ENCODE measurements at places on chromosomes 2 and 18. TPM values are rescaled to one million over a fixed set of nuclear protein-coding genes. Genes with fewer than 3 reads are reported as not detected.

- H3K27me3 ChIP-seq = no peaks in the 10 kb centered on the region
- no peak for DNase-seq
- H3K4me3 ChIP-seq = peak overlapping the region; percentile 73
Measured at GRCh38 chr18:12287131-12287681, 20.8 kb upstream of the TUBB6 start.

- no peak overlapping the region for H3K4me3 ChIP-seq
- no peaks in the 10 kb centered on the region for H3K36me3 ChIP-seq
Measured at GRCh38 chr18:6731222-6731596, 1.7 kb downstream of the ARHGAP28 start.

Gene DNAH7
- 0.89 TPM for total RNA-seq

DNA sequence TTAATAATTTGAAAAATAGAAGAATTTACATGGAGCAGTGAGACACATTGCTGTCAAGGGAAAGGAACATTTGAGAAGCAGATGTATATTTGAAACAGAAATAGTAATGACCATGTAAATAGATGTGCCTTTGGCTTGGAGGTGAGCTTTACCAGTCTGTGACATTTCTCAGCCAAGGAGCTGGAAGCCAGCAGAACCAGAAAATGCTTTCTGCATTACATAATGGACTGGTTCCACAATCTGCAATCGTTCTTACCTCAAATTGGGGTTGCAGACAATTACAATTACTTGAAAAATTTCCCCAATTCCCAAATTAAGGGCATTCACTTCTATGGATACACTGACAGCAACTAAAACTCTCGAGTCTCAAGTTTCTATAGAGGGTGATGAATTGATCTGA lies 59.7 kb downstream of the HNMT start:
- H3K36me3 ChIP-seq = no peaks in the 10 kb centered on the region
- no peaks in the 10 kb centered on the region for H3K4me1 ChIP-seq
- no peak overlapping the region for H3K27ac ChIP-seq

- H3K36me3 ChIP-seq = no peaks in the 10 kb centered on the region
- peak; percentile 41 for DNase-seq
- no peak overlapping the region for H3K4me3 ChIP-seq
- no peaks in the 10 kb centered on the region for H3K4me1 ChIP-seq
- H3K27me3 ChIP-seq = no peaks in the 10 kb centered on the region
Measured at GRCh38 chr2:46510598-46511177, 31.3 kb downstream of the TMEM247 start.

Gene DTNA
- 14.5 TPM for total RNA-seq

DNA sequence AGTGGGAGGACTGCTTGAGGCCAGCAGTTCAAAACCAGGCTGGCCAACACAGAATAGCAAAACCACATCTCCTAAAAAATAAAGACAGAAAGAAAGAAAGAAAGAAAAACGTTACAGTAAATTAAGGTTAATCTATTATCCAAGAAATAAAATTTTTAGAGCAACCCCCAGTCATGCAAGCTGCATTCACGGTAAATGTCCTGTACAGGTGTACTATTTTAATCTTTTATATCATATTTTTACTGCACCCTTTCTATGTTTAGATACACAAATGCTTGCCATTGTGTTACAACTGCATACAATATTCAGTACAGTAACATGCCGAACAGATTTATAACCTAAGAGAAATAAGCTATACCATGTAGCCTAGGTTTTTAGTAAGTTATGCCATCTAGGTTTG lies 6.0 kb downstream of the PDIA6 start:
- peaks cover 17% of the 10 kb centered on the region for H3K4me1 ChIP-seq
- H3K27me3 ChIP-seq = no peaks in the 10 kb centered on the region
- no peak overlapping the region for H3K4me3 ChIP-seq
- H3K36me3 ChIP-seq = peaks cover 10% of the 10 kb centered on the region
- no peak overlapping the region for H3K27ac ChIP-seq

DNA sequence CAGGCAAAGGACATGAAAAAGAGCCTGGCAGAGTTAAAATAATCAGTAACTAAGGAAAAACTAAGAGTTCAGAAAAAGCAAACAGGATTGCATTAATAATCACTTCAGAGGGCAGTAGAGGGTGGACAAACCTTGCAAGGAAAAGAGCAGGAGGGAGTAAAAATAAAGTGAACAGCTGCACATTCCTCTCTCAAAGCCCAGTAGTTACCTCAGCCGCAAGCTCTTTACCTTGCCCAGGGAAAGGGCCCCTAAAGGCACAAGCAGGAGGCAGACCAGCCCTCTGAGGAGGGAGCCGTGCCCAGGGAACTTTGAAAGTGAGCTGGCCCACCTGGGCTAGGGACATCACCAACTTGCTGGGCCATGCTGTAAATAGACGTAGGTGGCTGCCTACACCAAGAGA lies 196.9 kb downstream of the C1D start:
- no peak overlapping the region for H3K4me3 ChIP-seq
- peaks cover 21% of the 10 kb centered on the region for H3K4me1 ChIP-seq
- H3K36me3 ChIP-seq = no peaks in the 10 kb centered on the region
- DNase-seq = no peak

DNA sequence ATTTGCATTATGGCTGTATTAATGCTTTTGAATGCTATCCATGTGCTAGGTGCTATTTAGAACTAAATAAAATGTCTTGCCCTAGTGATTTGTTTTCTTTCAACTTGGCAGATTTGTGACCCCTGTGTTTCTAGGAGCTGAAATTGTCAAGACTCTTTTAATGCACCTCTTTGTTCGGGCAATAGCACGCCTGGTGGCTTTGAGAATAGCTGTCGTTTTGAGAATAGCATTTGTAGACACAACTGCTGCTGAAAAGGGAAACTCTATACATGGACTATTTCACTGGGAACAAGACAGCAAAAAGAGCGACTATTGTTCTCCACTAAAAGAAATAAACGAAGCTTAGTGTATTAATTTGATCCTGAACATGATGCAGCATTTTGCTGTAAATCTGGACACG lies 352.1 kb upstream of the ZNF521 start:
- peaks cover 20% of the 10 kb centered on the region for H3K27me3 ChIP-seq
- H3K4me1 ChIP-seq = no peaks in the 10 kb centered on the region

DNA sequence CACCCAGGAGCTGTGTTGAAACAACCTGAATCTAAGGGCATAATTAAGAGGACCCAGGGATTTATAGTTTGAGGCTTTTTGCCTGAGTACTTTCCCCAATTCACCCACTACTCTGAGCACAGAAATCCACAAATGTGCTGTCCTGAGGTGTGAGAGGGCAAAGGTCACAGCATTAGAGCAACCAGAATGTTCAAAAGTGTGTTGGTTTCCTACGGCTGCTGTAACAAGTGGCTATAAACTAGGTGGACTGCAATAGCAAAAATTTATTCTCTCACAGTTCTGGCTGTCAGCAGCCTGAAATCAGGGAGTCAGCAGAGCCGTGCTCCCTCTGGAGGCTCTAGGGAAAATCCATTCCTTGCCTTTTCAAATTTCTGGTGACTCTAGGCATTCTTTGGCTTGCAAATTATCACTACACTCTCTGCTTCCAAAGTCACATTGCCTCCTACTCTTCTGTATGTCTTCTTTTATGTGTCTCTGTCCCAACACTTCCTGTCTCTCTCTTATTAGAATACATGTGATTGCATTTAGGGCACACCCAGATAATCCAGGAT lies 91.4 kb upstream of the TACR1 start:
- H3K4me3 ChIP-seq = no peak overlapping the region
- peak; percentile 70 for DNase-seq
- H3K4me1 ChIP-seq = peaks cover 37% of the 10 kb centered on the region
- no peaks in the 10 kb centered on the region for H3K27me3 ChIP-seq

Gene TWIST2
- total RNA-seq = 467 TPM

DNA sequence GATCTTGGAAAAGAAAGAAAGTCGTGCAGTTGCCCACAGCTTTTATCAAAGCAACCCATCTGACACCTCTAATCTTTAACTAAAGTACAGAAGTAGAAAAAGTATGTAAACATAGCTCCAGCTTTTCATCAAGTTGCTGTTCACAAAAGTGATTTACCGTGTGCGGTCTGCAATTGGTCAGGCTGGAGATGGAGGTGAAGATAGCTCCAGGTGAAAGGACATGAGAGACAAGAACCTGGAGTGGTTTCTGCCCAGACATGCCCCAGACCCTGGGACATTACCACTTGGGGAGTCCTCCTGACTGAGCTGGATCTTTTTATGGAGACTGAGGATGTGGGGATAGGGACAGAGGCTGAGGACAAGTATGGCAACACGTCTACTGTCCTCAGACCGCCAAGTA lies 82.7 kb downstream of the LAMA1 start:
- 0 out of 2 replicates have a peak, but pooled peaks cover 6% of the 10 kb centered on the region for H3K36me3 ChIP-seq
- H3K27me3 ChIP-seq = no peaks in the 10 kb centered on the region
- no peak for DNase-seq
- H3K4me1 ChIP-seq = peaks cover 23% of the 10 kb centered on the region
- H3K27ac ChIP-seq = no peak overlapping the region

DNA sequence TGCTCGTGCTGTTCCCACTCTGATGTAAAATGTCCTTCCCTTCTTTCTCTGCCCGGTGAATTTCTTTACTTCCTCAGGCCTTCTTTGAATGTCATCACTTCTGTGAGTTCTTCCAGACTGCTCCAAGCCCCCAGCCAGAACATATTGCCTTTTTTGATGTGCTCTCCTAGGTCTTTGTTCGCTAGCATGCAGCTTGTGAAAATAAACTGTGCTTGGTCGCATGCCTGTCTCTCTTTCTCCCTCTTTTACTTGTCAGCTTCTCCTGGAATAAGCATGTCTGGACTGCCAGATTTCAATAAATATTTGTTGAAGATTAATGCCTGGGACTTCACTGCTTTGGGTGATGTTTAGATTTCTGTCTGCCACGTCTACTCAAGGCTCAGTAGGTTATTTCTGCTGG lies 82.7 kb upstream of the ARHGAP28 start:
- H3K4me3 ChIP-seq = no peak overlapping the region
- no peaks in the 10 kb centered on the region for H3K4me1 ChIP-seq
- H3K36me3 ChIP-seq = no peaks in the 10 kb centered on the region
- no peak overlapping the region for H3K27ac ChIP-seq

Gene CTDP1
- total RNA-seq = 26.0 TPM

GRCh38 chr18:70256184-70256583 lies 32.7 kb upstream of the SOCS6 start:
- no peaks in the 10 kb centered on the region for H3K27me3 ChIP-seq
- DNase-seq = no peak
- no peaks in the 10 kb centered on the region for H3K36me3 ChIP-seq
- no peaks in the 10 kb centered on the region for H3K4me1 ChIP-seq

DNA sequence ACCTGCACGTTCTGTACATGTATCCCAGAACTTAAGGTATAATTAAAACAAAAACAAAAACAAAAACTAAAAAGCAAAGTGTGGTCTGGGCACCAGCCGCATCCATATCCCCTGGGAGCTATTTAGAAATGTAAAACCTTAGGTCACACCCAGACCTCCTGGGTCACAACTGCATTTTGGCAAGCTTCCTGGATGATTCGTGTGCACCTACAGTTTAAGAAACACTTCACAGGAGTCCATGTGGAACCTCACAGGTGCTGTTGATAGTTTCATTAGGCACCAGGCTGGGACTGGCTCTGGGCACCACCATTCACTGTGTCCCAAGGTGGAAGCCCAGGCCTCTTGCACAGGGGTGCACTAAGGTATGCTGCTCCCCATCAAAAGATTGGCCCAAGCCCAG lies 103.6 kb upstream of the BOD1L2 start:
- 0 out of 2 replicates have a peak, but pooled peaks cover 9% of the 10 kb centered on the region for H3K27me3 ChIP-seq
- no peak overlapping the region for H3K27ac ChIP-seq
- no peaks in the 10 kb centered on the region for H3K4me1 ChIP-seq
- H3K36me3 ChIP-seq = no peaks in the 10 kb centered on the region
- DNase-seq = no peak

GRCh38 chr2:79876430-79876829 lies 363.6 kb downstream of the CTNNA2 start:
- peak; percentile 33 for DNase-seq
- H3K36me3 ChIP-seq = no peaks in the 10 kb centered on the region
- no peak overlapping the region for H3K4me3 ChIP-seq
- H3K27ac ChIP-seq = no peak overlapping the region
- no peaks in the 10 kb centered on the region for H3K4me1 ChIP-seq

Gene MARCO
- not detected for total RNA-seq

DNA sequence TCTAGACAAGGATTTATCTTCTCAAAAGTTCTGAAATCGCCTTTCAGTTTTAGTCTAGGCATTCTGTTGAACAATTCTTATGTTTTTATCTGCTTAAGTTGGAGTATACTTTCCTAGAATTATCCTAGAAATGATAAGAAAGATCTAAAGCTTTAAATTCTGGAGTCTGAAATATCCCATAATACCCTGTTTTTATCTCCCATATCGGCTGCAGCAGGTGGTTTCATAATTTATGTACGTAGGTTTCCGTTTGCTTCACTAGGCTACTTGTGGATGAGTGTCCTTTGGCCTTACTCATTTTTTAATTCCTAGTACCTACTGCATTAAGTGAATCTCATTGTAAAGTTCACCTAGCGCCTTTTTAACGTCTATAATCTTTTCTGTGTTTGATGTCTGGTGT lies 58.5 kb upstream of the MGAT5 start:
- H3K27me3 ChIP-seq = no peaks in the 10 kb centered on the region
- H3K36me3 ChIP-seq = no peaks in the 10 kb centered on the region
- no peak overlapping the region for H3K4me3 ChIP-seq
- no peaks in the 10 kb centered on the region for H3K4me1 ChIP-seq

Gene FLACC1
- total RNA-seq = 2.3 TPM

Gene STARD6
- total RNA-seq = not detected

All from GM23248 (cell line).